Skeletal muscle cell (primary cell): ENCODE measurements at places on chromosomes 5 and 9.

DNA sequence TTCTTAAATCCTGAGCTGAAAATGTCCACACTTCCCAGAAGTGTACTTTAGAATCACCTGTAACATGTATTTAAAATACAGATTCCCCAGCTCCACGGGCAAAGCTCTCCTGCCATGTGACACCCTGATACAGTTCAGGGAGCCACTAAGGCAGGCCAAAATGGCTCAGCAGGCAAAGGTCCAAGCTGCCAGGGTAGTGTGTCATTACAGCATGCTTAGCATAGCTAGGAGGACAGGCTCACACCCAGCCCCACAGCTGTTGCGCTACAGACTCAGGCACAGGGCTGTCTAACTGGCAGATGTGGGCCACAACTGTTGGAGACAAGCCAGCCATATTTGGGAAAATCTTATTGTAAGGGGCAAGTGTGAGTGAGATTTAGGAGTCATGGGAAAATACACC is 73.0 kb downstream of the C9orf85 start:
- peak; percentile 39 for DNase-seq

DNA sequence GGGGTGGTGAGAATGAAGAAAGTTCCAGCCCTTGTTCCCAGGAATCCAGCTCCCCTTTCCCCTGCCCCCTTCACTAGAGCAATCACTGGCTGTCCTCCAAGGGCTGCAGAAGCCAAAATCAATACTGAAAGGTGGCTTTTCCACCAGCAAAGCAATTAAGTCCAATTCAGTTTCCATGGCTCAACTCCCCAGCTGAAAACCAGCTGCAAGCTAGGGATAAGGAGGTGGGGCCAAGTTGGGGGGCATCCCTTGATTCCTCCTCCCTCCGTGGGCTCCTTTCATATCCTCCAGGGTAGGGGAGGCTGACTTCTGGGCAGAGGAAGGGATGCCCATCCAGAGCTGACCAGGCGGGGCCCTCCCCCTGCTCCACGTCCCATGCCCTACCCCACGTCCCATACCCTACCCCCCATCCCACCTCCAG is 22.7 kb downstream of the CAMK2A start:
- DNase-seq = no peak

DNA sequence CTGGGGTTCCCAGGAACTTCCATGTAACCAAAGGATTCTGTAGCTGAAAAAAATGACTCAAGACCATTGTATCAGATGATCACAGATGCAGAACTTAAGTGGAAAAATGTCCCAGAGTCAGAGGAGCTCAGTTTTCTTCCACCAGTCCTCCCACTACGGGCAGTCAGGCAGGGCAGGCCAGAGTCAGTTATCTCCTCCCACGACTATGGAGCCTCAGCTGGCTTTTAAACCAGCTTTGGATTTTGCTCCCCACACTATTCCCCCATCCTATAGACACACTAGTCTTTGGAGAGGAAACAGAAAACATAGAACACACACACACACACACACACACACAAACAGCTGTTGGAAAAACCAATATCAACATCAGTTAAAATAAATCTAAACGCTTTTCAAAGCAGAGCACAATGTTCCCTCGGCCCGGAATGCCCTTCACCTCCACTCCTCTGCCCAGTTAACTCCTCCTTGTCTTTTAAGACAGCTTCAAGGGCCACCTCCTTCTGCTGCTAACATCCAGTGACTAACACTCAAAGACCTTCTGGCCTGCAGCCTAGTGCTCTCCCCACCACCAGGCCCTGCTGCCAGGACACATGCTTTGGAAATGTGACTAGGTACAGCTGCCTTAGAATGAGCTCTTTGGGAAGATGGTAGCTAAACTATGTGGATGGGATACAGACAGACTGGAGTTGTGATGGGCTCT is 56.8 kb downstream of the NIPAL4 start:
- peak; percentile 88 for DNase-seq

GRCh38 chr9:124454791-124455443 is 4.7 kb downstream of the ADGRD2 start:
- DNase-seq = no peak

DNA sequence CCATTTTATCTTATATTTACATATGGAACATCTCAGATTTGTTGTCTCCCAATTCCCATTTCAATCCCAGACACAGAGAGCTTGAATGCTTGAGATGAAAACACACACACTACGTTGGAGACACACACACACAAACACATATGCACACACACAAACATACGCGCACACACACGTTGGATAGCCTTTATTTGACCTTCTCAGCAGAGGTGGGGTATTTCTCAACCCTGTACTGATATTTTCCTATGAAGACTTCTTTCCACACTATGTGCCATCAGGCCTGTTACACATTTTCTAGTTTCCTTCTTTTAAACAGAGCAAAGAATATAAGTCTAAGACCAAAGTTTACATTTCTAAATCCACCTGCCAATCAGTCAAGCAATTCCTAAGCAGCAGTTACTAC is 291.0 kb downstream of the TAF11L14 start:
- DNase-seq = no peak

- DNase-seq = no peak
Observed at GRCh38 chr9:75699017-75699416, 191.5 kb upstream of the PCSK5 start.

DNA sequence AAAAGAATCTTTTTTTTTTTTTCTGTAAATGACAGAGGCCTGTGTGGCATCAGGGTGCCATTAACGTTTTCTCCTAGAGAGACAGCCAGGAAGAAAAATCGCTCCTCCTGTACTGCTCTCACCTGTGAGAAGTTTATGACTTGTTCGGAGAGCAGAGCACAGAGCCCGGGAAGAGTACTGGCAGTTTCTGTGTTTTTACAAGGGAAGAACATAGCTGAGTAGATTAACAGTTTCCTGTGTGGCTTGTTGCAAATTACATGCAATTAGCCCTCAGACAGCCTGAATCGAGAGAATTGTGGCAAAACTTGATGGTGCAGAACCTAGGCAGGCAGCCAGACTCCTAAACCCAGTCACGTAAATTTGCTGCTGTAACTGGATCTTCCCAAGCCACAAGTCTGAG is 32.1 kb downstream of the PRKACG start:
- no peak for DNase-seq

- no peak for DNase-seq
Observed at GRCh38 chr9:78826527-78826926, 529.6 kb downstream of the PSAT1 start.

- DNase-seq = no peak
Observed at GRCh38 chr9:112279501-112279900, 53.9 kb downstream of the PTBP3 start.

- DNase-seq = peak; percentile 14
Observed at GRCh38 chr5:79448336-79448735, 65.6 kb downstream of the HOMER1 start.

DNA sequence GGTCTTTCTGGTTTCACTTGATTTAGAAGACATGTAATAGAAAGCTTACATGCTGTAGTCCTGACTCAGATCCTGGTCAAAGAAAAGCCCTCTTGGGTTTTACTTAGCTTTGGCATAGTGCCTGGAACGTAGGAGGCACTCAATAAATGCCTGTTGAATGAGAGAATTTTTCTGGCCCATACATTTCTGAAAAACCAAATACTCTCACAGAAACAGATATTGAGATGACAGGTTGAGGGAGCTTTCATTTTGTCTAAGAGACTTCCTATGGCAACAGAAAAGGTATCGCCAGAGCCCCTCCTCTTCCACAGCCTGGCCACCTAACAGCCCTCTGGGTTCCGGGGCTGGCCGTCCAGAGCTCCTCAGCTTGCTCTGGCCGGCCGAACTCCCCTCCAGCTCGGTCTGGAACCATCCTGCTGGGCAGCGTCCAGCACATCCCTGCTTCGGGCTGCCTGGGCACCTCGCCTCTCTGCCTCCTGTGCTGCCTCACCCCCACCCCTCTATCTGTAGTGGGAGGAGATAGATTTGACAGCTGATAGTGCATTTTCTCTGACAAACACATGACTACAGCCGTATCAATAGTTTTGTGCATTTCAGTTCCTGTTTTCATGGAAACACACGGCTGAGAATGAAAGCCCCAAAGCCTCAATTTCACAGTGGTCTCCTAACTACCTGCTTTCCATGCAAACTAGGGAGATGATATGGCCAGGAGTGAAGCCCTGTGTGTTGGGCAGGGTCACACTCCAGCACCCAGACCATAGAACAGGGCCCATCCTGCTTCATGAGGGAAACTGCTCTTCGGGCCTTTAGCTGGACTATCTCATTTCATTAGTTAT is 1.1 kb downstream of the IL4 start:
- DNase-seq = peak; percentile 88

GRCh38 chr5:149389552-149390495 is 10.7 kb upstream of the IL17B start:
- DNase-seq = no peak

- no peak for DNase-seq
Observed at GRCh38 chr9:109114670-109115069, 5.1 kb downstream of the TMEM245 start.

DNA sequence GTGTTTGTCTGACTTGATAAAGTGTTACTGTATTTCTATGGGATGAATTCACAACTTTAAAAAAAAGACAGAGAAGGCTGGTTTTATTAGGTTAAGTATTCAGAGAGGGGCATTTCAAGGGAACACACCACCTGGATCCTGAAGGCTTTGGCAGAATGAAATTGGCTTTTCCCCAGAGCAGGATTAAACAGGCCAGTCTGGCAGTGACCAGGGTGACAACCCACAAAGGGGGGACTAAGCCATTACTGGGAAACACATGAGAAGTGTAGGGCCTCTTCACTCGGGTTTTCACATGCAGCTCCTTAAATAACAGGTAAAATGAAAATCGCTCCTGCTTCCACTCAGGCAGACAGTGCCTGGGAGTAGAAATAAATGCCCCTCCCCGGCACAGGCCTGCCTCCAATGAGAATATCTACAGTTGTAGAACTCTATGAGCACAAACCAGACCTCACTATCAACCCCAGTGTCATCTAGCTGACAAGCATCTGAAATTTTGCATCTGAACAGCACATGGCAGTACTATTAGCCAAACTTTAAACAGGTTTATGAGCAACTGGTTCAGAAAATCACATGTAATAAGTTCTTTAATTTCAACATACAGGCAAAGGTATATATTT is 85.8 kb downstream of the LHFPL2 start:
- DNase-seq = no peak

DNA sequence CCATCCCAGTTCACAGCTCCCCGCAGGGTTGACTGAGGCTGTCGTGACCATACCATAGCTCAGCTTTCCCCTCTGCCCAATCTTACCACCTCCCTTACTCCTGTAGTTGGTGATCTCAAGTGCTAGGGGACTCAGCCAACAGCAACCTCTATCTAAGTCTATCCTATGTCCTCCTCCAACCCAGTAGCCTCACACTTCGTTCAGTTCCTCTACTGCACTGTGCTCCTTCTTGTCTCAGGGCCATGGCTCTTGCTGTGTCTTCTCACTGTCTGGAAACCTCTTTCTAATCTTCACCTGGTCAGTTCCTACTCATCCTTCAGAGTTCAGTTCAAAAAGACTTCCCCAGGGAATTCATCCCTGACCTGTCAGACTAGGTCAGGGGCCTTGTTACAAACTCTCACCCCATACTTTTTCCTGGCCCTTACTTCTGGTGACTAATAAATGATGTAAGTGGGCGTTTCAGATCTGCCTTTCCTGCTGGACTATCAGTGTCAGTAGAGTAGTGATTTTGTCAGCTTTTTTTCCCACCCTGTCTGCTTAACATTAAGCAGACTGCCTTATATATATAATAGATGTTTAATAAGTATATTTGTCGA is 53.6 kb upstream of the NR3C1 start:
- peak; percentile 43 for DNase-seq

DNA sequence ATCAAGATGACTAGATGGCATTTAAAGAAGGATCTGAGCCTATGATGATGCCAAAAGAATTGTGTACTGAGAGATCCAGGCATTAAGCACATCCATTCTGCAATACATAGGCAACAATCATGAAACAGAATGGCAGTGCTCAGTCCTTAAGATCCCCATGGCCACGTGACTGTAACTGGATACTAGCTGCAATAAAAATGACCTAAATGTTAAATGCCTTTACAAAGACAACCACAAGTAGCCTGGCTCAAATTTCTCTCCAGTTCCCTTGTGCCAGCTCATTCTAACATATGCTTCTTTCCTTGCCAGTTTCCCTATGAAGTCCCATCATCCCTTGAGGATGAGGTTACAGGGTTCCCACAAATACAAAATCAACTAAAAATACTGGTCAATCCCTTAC is 148.3 kb upstream of the GHR start:
- peak; percentile 51 for DNase-seq

GRCh38 chr5:3740546-3741373 is 145.1 kb downstream of the IRX1 start:
- no peak for DNase-seq

GRCh38 chr9:9920425-9921060 is 692.3 kb downstream of the PTPRD start:
- no peak for DNase-seq

GRCh38 chr5:78574731-78575161 is 73.8 kb downstream of the LHFPL2 start:
- DNase-seq = no peak

GRCh38 chr5:80124121-80124918 is 89.2 kb downstream of the THBS4 start:
- no peak for DNase-seq

- DNase-seq = peak; percentile 70
Observed at GRCh38 chr5:98483301-98483685, 290.2 kb upstream of the RGMB start.

DNA sequence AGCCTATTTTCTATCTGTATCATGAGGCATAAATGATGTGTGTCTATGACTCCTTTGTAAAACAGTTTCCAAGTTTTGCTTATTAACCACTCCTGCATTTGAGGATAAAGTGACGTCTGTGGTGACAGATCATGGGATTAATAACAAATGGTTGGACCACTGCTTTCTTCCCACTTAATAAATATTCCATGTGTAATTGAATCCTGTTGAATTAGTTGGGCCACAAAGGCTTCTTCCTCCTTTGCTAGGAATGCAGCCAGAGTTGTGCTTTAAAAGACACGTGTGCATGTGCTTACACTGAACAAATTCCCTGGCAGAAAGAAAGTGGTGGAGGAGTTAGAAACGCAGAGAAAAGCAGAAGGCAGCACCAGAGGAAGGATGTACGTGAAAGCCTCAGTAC is 150.2 kb downstream of the ACTBL2 start:
- no peak for DNase-seq

DNA sequence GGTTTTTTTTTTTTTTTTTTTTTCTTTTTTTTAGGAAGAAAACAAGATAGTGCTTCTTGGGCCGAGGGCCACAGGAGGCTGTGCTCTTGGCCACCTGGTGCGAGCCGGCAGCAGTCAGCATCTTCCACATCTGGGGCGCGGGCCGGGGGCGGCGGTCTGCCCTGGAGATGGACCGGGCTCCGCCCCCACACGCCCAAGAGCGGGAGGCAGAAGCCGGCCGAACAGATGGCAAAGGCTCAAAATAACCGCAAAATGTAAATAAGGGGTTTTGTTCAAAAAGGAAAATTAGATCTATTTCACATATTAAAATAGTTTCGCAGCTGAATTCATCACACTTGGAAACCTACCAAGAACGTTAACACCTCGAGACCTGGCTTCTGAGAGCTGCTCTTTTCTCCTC is 51.5 kb upstream of the UBAC1 start:
- no peak for DNase-seq

- peak; percentile 9 for DNase-seq
Observed at GRCh38 chr5:137142346-137142745, 356.8 kb downstream of the SPOCK1 start.
